ENCODE measurements at places on chromosomes 11 and 22.

DNA sequence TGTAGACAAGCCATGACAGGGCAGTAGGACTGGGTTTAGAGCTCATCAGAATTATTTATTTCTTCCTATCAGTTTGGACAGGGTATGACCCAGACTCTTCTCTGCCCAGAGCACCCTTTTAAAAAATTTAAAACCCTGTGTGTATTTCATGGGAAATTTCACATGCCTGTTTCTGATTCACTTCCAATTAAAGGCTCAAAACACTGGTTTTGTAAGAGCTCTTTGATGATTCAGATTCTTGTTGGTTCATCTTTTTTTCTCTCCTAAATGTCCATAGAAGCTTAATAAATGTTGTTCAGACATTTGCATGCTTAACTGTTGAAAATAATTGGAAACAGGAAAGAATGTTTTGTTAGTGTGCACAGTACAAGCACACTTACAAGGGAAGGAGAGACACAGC, 13.8 kb downstream of the FLI1 start:
- DNase-seq: no peak

DNA sequence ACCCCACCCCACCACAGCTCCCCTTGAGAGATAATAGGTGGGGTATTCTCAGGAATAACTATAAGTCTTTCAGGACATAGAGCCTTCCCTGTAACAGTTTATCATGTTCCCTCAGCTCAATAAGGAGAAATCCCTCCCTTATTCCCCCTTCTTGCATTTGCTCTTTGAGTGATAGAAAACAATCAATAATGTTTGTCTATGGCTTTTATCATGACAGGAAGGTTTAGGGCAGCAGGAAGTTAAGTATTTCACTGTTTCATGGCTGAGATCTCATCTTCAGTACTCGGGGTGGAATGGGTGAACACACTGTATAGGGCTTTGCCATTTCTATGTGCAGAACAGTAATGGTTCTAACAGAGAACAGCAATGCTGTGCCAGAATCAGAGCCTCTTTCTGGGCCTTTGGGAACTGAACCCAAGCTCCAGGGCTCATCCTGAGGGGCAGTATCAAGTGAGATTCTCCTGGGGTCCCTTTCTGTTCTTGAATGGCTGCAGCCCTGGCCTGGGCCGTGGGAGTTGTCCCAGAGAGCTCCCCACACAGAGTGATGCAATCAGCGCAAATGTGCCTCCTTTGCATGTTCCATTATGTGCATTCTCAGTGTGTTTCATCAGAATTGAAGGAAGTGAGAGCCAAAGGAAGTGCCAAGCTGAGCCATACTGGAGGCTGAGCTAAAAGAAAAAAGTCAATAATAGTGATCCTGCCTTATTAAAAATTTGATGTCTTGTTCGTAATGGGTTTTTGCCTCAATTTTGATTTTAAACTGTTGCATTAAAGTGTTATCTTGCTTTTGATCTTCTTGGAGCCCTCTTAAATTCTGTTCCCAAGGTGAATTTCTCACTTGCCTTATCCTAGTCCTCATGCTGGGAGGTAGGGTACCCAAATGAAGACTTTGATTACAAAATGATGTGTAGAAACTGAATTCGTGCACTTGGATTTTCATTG, 2.9 kb upstream of the CYP2R1 start:
- peak; percentile 13 for DNase-seq

DNA sequence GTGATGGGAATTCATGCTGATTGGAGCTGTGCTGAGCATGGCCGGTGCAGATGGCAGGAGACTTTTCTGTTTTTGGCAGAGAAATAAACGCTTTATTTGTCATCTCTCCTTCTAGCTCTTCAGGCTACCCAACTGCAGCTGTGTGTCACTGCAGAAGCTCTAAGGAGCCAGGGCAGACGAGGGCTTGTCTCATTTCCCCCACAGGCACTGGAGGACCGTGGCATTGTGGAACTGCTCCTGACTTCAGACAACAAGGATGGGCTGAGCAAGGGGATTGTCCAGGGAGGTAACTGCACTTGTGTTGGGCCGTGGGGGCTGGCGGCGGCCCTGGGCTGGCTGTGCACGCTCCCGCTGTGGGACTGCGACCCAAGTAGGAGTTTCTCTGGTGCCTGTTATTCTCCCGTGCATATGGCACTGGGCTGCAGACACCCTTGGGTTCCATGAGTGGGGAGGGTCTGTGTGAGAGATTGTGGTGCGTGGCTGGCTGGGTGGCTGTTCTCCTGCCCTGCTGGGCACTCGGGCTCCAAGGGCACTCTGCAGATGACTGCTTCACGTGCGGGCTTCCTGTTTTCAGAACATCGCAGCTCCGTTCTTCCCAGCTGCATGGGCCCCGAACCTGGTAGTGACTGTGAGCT, 27.2 kb downstream of the GLB1L2 start:
- no peak for DNase-seq

- no peak for DNase-seq
Observed at GRCh38 chr11:125082040-125082439, 18.9 kb downstream of the SLC37A2 start.

DNA sequence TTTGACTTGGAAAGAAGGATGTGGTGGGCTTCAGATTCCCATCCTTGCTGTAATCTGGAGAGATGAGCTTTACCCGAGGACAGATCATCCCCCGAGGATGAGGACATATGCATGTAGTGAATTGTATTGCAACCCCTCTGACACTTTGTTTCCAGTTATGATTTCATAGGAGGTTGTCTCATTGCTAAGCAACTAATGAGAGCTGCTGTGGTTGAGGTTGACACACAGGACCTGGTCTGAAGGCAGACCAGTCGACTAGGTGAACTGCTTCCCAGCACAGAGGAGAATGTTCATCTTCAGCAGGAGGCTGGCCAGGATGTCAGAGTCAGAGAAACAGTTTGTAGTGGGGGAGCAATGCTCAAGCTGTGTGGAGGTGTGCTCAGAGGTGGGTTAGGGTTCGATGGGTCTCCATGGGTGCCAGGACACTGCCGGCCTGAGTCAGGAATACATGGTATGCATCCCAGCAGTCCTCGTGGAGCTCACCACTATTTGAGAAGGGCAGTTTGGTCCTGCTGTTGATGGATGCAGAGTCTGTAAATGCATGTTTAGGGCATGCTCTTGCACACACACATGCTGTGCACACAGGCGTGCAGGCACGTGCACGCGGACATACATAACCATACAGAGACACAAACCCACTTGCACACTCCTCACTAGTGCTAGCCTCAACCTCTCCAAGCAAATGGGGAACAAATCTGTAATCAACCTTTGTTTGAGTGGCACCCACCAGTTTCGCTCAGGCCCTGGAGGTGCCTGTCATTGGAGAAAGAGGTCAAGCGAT, 153.7 kb downstream of the TBC1D22A start:
- no peak for DNase-seq

DNA sequence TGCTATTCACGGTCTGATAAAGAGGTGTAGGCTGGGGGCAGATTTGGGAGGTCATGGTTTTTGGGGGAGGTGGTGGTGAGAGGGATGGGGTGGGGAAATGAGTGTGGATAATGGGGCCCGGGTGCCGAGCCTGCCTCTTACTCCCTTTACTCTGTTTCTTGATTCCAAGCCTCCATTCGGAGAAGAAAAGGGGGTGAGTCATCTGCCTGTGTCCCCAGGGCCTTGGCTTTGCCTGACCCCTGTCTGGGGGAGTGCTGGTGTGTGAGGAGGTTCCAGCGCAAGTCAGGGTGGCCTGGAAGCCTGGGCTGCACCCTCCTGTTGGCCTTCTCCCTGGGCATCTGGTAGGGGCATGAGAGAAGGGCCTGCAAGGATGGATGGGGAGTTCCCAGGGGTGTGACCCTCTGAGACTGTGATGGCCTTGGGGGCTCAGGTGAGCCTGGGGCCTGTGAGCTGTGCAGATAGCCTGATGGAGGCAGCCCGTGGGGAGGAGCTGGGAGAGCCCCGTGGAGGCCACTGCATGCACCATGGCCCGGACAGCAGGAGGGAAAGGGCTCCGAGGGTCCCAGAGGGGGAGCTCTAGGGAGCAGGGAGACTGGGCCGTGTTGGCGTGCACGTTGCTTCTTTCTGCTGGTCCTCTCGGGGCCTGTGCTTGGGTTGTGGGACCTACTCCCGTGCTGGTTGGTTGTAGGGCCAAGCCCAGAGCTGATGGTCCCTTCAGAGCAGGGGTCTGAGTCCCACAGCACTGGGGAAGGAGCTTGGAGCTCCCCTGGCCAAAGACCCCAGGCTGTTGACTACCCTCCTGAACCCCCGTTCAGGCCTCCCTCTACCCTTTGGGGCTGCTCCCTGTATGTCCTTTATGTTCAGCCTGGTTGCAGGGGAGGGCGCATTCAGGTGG, 26.3 kb upstream of the ACR start:
- DNase-seq: no peak

DNA sequence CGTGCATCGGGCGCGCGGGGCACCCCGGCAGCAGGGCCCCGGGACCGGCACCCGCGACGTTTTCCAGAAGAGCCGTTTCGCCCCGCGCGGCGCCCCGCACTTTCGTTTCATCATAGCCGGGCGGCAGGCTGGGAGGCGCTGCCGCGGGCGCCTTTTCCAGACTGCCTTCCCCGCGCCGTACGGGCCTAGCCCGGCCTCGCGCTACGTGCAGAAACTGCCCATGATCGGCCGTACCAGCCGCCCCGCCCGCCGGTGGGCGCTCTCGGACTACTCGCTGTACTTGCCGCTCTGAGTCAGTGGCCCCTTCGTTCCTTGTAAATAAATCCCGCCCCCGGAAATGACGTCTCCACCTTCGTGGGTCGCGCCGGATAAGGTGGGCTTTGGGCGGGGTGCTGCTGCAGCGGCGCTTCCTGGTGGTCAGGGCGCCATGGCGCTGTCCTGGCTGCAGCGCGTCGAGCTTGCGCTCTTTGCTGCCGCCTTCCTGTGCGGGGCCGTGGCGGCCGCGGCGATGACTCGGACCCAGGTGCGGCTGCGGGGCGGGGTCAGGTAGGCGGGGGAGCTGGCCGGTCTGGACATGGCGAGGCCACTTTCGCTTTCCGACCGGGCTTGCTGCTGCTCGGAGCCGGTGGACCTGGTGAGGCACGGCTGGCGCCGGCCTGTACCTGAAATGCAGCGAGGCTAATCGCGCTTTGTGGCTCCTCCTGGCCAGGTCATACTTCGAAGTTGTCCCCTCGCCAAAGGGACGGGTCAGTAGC, at the start of gene TMEM179B:
TSS of gene TMEM179B (plus strand) at position 398 of the 755 bp plus-strand sequence. CDS start at position 428, 30 bp downstream.
- peak; percentile 99 for DNase-seq

GRCh38 chr11:126682590-126682989, 318.0 kb downstream of the KIRREL3 start:
- no peak for DNase-seq

- peak; percentile 65 for DNase-seq
Observed at GRCh38 chr11:12150831-12151382, 40.5 kb downstream of the MICAL2 start.

- no peak for DNase-seq
Observed at GRCh38 chr11:30000986-30001750, 15.7 kb downstream of the KCNA4 start.

- no peak for DNase-seq
Observed at GRCh38 chr22:22213231-22213630, 31.4 kb upstream of the VPREB1 start.

- no peak for DNase-seq
Observed at GRCh38 chr22:20646906-20647305, 127.0 kb upstream of the SERPIND1 start.

DNA sequence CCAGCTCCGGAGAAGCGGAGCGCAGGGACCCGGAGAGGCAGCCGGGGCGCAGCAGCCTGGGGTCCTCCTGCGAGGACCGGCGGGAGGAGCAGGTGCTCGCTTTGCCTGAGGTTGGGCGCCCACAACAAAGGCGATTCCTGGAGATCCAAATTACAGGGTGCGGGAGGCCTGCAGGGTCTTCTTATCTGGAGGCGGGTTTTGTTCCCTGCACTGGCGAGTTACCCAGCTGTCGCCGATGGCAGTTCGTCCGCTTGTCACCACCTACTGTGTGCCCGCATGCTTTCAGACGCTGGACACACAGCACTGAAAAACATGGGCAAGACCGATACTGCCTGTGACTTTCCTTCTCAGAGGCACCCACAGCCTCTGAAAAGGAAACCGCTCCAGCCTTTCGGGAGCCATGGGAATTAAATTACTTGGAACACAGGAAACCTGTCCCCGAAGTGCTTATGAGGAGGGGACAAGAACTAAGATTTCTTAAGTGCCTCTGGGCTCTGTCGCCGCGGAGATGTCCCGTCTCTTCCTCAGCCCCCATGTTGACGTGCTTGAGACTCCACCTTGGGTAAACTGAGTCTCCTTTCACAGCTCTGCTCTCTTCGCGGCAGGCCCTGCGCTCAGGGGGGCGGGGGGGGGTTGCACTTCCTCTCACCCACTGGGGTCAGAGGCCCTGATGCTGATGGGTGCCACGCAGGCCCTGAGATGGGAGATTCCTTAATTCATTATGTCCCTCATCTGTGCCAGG, 1.3 kb upstream of the ZFTA start:
- no peak for DNase-seq

DNA sequence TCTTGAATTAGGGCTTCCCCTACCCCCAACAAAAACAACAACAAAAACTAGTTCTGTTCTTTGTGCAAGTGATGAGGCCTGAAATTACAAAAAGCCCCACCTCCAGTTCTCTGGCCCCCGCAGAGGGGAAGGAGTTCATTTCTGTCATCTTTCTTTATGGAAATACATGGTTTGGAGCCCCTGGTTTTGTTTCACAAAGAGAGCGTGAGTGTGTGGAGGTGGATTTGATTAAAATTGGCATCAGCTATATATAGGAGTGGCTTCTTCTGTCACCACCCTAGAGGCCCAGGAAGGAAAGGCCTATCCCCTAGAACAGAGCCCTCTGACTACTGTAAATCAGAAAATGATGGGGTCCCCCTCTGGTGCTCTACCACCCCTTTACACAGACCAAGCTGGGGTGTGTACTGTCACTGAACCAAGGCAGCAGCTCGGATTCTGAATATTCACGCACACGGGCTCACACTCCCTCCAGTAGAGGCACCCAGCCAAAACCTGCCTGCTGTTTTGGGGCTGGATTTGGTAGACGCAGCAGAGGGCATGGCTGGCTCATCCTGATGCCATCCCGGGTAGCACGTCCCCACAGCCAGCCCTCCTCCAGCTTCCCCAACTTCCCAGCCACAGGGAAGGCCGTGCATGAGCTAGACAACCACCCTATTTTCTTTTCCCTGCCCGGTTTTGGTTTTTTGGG, 19.4 kb downstream of the RCOR2 start:
- no peak for DNase-seq

DNA sequence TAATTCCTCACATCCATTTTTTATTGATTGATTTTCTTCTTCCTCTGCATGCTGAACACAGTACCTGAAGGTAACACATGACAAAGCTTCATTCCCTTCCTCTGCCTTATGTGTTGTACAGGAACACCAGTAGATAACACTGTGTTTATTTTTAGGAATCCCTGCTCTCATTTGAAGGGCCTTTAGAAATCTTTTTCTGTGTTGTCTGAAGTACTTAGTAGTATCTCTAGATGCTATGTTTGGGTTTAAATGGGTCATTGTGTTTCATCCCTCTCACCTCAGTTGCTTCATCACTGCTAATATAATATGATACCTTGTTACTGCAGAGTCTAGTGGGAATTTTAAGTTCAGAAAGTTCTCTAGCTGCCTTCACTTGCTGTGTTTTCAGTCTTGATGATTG, 10.2 kb downstream of the MADD start:
- no peak for DNase-seq

DNA sequence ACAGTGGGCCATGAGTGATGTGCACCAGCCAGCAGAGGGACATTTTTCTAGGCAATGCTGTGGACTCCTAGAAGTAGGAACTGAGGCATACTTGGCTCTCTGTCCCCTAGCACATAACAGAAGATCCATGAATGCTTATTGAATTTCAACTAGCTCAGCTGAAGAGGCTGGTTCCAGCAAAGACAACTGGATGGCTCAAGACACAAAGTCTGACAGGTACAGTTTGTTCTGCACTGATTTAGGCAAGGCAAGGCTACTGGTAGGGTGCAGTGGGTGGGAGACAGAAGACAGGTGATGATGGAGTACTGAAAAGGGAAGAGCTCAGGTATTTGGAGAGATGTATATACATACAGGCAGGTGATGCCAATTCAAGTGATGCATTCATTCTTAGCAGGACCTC, 72.4 kb upstream of the USP47 start:
- no peak for DNase-seq
